Astrocyte (in vitro differentiated cells and primary cell): ENCODE measurements at places on chromosomes 6 and 20. TPM values are rescaled to one million over a fixed set of nuclear protein-coding genes. Genes with fewer than 3 reads are reported as not detected.

- H3K36me3 ChIP-seq, result no peaks in the 10 kb centered on the region
- no peaks in the 10 kb centered on the region for H3K27me3 ChIP-seq
- no peak overlapping the region for H3K4me3 ChIP-seq
- H3K4me1 ChIP-seq, result peaks cover 13% of the 10 kb centered on the region
- peak; percentile 48 for DNase-seq
- peak overlapping the region; percentile 86 for H3K27ac ChIP-seq
These were observed 794.6 kb downstream of the TFAP2A start for GRCh38 chr6:9620263-9620662.

- no peak overlapping the region for H3K27ac ChIP-seq
- no peaks in the 10 kb centered on the region for H3K36me3 ChIP-seq
- H3K27me3 ChIP-seq, result no peaks in the 10 kb centered on the region
These were observed 1249.0 kb upstream of the CITED2 start for GRCh38 chr6:140623498-140623897.

DNA sequence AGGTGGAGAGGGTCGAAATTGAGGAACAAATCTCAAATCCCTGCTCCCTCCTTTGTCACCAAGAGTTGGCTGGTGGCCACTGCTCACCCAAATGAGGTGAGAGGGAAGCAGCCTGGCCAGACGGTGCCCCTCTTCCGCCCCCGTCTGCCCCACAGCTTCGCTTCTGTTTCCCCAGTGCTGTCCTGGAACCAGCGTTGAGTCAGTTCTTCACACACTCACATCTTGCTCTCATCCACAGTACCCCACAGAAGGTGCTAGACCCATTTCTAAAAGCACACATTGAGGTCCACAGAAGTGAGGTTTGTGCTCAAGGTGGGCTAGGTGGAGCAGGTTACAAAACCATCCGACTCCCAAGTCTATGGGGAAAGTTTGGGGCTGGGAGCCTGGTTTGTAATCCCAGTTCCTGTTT, 3.8 kb downstream of the CEBPB start:
- no peak overlapping the region for H3K4me3 ChIP-seq
- H3K27ac ChIP-seq, result peak overlapping the region; percentile 98
- no peaks in the 10 kb centered on the region for H3K27me3 ChIP-seq
- no peaks in the 10 kb centered on the region for H3K36me3 ChIP-seq

GRCh38 chr6:31892821-31893220, 4.7 kb downstream of the EHMT2 start:
- no peak overlapping the region for H3K27ac ChIP-seq
- peaks cover 13% of the 10 kb centered on the region for H3K36me3 ChIP-seq
- no peak for DNase-seq
- H3K27me3 ChIP-seq, result no peaks in the 10 kb centered on the region
- H3K4me1 ChIP-seq, result peaks cover 4% of the 10 kb centered on the region
- H3K4me3 ChIP-seq, result no peak overlapping the region

- peaks cover 7% of the 10 kb centered on the region for H3K4me1 ChIP-seq
- H3K4me3 ChIP-seq, result no peak overlapping the region
- peak; percentile 65 for DNase-seq
- H3K36me3 ChIP-seq, result no peaks in the 10 kb centered on the region
These were observed 98.6 kb downstream of the KCNQ5 start for GRCh38 chr6:72720464-72720863.

- no peaks in the 10 kb centered on the region for H3K36me3 ChIP-seq
- no peaks in the 10 kb centered on the region for H3K27me3 ChIP-seq
- DNase-seq, result no peak
- peaks cover 32% of the 10 kb centered on the region for H3K4me1 ChIP-seq
These were observed 175.4 kb upstream of the PRND start for GRCh38 chr20:4546342-4546741.

GRCh38 chr6:119259027-119259426, 90.5 kb downstream of the MAN1A1 start:
- no peaks in the 10 kb centered on the region for H3K27me3 ChIP-seq
- no peak overlapping the region for H3K4me3 ChIP-seq
- H3K36me3 ChIP-seq, result no peaks in the 10 kb centered on the region
- no peaks in the 10 kb centered on the region for H3K4me1 ChIP-seq
- H3K27ac ChIP-seq, result no peak overlapping the region

- H3K4me3 ChIP-seq, result no peak overlapping the region
- no peaks in the 10 kb centered on the region for H3K27me3 ChIP-seq
- no peaks in the 10 kb centered on the region for H3K36me3 ChIP-seq
- DNase-seq, result no peak
- H3K27ac ChIP-seq, result no peak overlapping the region
These were observed 14.5 kb downstream of the L3MBTL3 start for GRCh38 chr6:130032758-130033340.

DNA sequence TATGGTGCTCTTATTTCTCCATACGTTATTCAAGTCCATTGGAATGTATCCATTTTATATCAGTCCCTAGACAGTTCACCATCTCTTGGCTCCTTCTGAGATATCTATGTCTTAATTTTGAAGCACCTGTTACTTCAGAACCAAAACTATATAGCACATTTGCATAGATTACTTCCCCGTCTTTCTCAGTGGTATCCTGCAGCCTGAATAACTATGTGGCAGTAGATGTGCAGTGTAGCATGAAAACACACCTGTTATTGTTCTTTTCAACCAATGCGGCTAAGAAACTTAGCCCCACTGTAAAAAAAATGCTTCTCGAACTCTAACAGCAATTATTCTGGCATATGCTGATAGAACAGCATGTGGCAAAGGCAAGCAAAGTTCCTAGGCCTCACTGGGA, 1184.4 kb upstream of the ADGRB3 start:
- DNase-seq, result no peak
- H3K27ac ChIP-seq, result no peak overlapping the region
- no peak overlapping the region for H3K4me3 ChIP-seq
- no peaks in the 10 kb centered on the region for H3K27me3 ChIP-seq
- no peaks in the 10 kb centered on the region for H3K36me3 ChIP-seq
- H3K4me1 ChIP-seq, result no peaks in the 10 kb centered on the region

DNA sequence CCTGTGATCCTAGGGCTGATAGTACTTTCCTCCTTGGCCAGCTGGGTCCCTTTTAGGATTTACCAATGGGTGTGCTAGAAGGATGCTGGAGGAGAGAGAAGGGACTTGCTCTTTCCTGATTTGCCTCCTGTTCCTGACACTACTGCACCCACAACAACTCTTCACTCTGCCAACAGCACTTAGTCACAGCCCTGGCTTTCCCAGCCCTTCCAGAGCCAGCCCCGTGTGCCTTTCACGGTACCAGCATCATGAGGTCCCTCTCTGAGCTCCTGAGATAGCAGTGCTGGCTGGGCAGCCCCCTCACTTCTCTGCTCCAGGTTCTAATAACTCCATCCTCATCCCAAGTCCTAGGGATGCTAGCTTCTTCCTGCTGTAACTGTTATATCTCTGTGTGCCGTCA, 80.9 kb downstream of the DNAH8 start:
- H3K27ac ChIP-seq, result no peak overlapping the region
- no peak overlapping the region for H3K4me3 ChIP-seq
- no peaks in the 10 kb centered on the region for H3K36me3 ChIP-seq
- no peaks in the 10 kb centered on the region for H3K27me3 ChIP-seq
- DNase-seq, result no peak
- H3K4me1 ChIP-seq, result no peaks in the 10 kb centered on the region

DNA sequence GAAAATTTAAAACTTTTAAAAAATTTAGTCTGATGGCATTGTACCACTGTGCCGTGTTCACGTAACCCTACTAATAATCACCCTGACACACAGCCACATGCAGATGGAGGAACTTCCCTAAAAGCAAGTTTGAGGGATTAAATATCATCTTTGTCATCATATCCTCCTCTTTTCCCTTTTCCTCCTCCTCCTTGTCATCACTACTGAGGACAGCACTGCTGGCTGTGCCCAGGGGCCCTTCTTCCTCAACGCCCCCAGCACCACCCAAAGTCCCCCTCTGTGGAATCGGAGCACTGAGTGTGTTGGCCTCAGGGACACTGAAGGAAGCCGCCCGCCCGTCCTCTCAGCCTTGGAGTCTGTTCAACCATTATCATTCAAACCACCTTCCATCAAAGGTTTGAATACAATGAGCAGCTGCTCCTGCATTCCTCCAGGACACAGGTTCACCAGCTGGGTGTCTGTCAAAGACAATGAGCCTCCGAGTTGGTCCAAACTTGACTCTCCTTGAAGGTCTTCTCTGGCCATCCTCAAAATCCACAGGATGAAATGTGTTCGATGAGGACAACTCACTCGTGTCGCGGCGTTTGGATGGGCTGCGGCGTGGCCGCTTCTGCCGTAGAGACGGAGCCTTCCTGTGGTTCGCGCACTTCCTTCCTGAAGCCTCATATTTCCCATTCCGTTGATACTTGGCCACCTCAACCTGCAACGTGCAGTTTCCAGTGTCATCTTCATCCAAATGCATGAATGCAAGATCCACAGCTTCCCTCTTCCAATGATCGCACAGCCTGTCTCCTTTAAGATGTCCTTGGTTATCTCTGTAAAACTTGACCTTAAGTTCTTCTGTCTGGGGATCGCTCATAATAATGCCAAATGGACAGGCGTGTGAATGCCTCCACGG, 23.3 kb downstream of the NQO2 start:
- H3K27ac ChIP-seq, result peak overlapping the region; percentile 51
- peak overlapping the region; percentile 46 for H3K4me3 ChIP-seq
- peaks cover 19% of the 10 kb centered on the region for H3K4me1 ChIP-seq

GRCh38 chr6:153108315-153108714, 22.8 kb downstream of the RGS17 start:
- H3K27me3 ChIP-seq, result no peaks in the 10 kb centered on the region
- no peak for DNase-seq
- H3K4me1 ChIP-seq, result no peaks in the 10 kb centered on the region
- no peaks in the 10 kb centered on the region for H3K36me3 ChIP-seq
- no peak overlapping the region for H3K27ac ChIP-seq
- no peak overlapping the region for H3K4me3 ChIP-seq

GRCh38 chr6:138052783-138053182, 54.4 kb downstream of the PERP start:
- no peaks in the 10 kb centered on the region for H3K27me3 ChIP-seq
- no peak overlapping the region for H3K4me3 ChIP-seq
- H3K4me1 ChIP-seq, result no peaks in the 10 kb centered on the region
- H3K27ac ChIP-seq, result no peak overlapping the region

- no peak for DNase-seq
- no peak overlapping the region for H3K4me3 ChIP-seq
- H3K36me3 ChIP-seq, result no peaks in the 10 kb centered on the region
- H3K27me3 ChIP-seq, result no peaks in the 10 kb centered on the region
- H3K27ac ChIP-seq, result no peak overlapping the region
- peaks cover 12% of the 10 kb centered on the region for H3K4me1 ChIP-seq
These were observed 886 bp upstream of the NFATC2 start for GRCh38 chr20:51543422-51543788.

DNA sequence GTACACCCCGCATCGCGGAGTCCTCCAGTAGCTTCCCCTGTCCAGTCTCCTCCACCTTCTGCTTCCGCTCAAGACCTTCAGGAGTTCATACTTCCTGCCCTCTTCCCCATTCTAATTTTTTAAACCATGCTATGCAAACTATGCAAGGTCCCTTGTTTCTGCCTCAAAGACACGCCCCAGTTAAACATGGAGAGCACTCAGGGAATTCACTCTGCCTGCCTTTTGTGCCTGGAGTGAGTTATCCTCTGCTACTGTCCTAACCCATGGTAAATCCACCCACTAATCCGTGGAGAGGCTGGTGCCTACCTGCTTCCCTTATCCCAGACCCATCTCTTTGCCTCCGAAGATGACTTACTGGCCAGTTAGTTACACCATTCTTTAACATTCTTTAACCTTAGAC, 473.7 kb upstream of the JARID2 start:
- peaks cover 5% of the 10 kb centered on the region for H3K4me1 ChIP-seq

GRCh38 chr6:169960003-169960344, 208.6 kb downstream of the ERMARD start:
- no peak overlapping the region for H3K27ac ChIP-seq
- no peak overlapping the region for H3K4me3 ChIP-seq
- no peaks in the 10 kb centered on the region for H3K36me3 ChIP-seq

DNA sequence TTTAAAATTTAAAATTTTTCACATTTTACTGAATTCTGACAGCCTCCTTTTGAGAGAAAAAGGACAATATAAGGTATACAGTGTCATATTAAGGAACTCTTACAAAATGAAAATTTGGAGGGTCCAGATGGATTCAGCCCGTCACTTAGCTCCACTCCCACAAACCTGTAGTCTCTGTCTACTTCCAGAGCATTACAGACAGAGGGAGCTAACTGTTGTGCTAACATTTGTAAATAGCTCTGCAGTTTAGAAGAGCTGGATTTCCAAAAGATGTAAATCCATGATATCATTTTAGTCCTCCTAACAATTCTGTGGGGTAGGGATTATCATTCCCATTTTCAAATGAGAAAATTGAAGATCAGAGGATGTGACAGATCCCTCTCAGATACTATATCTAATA, 16.1 kb upstream of the SERINC3 start:
- H3K36me3 ChIP-seq, result no peaks in the 10 kb centered on the region
- H3K4me1 ChIP-seq, result peaks cover 10% of the 10 kb centered on the region
- DNase-seq, result no peak
- no peak overlapping the region for H3K4me3 ChIP-seq
- no peaks in the 10 kb centered on the region for H3K27me3 ChIP-seq
- H3K27ac ChIP-seq, result no peak overlapping the region

GRCh38 chr20:4873396-4873795, 127.9 kb downstream of the SLC23A2 start:
- H3K36me3 ChIP-seq, result no peaks in the 10 kb centered on the region
- no peaks in the 10 kb centered on the region for H3K27me3 ChIP-seq
- no peak overlapping the region for H3K4me3 ChIP-seq
- no peaks in the 10 kb centered on the region for H3K4me1 ChIP-seq

- peak; percentile 31 for DNase-seq
- H3K36me3 ChIP-seq, result no peaks in the 10 kb centered on the region
- H3K27me3 ChIP-seq, result no peaks in the 10 kb centered on the region
- no peak overlapping the region for H3K27ac ChIP-seq
These were observed 25.6 kb upstream of the FUCA2 start for GRCh38 chr6:143536866-143537691.

SAMD5 gene
- 0.36 and 0.93 TPM in 2 replicates for total RNA-seq

TPX2 gene
- total RNA-seq, result 31.7 and 41.6 TPM in 2 replicates

OR2H1 gene
- total RNA-seq, result not detected in 2 replicates

BPIFB4 gene
- total RNA-seq, result not detected in 2 replicates

DOK5 gene
- total RNA-seq, result 0.82 and 1.2 TPM in 2 replicates

NEU1 gene
- 45.0 and 47.3 TPM in 2 replicates for total RNA-seq

SYNJ2 gene
- total RNA-seq, result 28.4 and 31.8 TPM in 2 replicates

IL20RA gene
- total RNA-seq, result 0.07 and 0.17 TPM in 2 replicates

ALDH8A1 gene
- 0.41 TPM in 2 replicates for total RNA-seq

TINAG gene
- total RNA-seq, result not detected in 2 replicates

PFDN6 gene
- total RNA-seq, result 54.8 and 56.7 TPM in 2 replicates
